ENCODE measurements at places on chromosomes 6 and 20.

- DNase-seq = no peak
Measured at GRCh38 chr6:90101403-90101802, 195.2 kb downstream of the BACH2 start.

DNA sequence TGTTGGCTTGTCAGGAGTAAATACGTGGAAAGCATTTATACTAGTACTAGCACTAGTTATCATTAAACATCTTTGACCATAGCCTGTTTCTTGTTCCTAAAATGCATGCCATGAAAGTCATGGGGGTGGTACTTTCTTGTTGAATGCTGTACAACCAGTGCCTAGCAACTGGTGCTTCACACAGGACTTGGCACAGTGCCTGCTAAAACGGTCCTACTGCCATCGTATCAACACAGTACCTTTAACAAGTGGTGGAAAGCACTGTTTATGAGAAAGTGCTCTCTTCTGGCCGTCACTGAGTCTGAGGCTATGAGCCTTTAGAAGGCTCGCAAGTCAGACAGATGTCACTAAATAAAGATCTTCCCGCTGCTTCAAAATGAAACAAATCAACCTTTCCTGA is 21.6 kb downstream of the ZNFX1 start:
- no peak for DNase-seq

GRCh38 chr6:34236131-34236442 is 586 bp upstream of the HMGA1 start:
- no peak for DNase-seq

DNA sequence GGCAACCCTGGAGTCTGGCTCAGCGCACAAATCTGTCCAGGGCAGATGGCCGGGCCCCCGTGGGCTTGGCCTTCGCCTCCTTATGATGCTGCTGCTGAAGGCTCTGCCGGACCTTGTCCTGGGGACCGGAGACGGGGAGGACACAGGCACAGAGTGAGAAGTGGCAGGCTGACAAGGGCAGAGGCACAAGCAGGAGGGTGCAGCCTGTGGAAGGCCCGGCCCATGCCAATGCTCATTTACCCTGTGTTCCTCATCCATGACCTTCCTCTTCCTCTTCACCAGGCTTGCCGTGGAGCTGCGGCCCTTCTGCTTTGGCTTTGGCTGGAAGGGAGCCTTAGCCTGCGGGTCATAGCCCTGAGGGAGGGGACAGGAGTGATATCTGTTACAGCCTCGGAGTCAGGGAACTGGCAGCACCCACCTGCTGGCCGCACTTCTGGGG is 2.4 kb downstream of the B3GALT4 start:
- no peak for DNase-seq

DNA sequence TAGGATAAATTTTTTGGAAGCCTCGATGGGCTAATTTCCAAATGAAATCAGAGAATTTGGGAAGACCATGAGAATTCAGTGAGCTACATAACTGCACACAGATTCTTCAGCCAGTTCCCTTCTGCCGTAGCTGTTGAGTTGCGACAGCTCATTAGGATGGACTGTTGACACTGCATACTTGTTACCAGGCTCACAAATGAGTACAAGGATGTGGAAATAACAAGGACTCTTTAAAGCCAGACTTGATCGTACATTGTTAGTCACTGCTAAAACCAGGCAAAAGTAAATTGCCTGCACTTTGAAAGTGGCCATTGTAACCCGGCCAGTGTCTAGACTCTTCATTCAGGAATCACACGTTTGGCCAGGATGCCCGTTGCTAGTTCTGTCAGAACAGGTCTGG is 37.0 kb downstream of the NDUFAF5 start:
- no peak for DNase-seq

GRCh38 chr6:21496196-21496595 is 97.4 kb upstream of the SOX4 start:
- no peak for DNase-seq

- DNase-seq = no peak
Measured at GRCh38 chr6:168052291-168052891, 26.6 kb downstream of the FRMD1 start.

DNA sequence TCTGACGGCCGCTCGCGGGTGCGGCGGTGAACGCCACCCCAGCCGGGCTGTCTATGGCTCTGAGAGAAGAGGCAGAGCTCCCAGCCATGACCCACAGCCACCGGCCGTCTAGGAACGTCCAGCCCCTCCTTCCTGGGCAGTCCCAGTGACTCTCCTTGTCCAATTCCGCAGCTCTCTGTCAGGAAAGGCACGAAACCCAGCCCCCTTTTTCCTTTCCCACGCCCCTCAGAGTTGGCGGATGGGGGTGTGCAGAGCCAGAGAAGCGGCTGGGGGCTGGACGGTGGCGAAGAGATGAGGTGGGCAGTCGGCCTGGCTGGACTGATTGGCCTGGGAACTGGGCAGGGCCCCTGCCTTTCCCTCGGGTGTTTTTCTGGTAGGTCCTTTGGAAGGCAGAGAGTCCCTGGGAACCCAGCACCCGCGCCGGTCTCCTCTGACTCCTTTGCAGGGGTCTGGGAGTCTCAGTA is 1.5 kb downstream of the EBF4 start:
- no peak for DNase-seq

- DNase-seq = no peak
Measured at GRCh38 chr6:3752531-3753227, 1.2 kb upstream of the PXDC1 start.

DNA sequence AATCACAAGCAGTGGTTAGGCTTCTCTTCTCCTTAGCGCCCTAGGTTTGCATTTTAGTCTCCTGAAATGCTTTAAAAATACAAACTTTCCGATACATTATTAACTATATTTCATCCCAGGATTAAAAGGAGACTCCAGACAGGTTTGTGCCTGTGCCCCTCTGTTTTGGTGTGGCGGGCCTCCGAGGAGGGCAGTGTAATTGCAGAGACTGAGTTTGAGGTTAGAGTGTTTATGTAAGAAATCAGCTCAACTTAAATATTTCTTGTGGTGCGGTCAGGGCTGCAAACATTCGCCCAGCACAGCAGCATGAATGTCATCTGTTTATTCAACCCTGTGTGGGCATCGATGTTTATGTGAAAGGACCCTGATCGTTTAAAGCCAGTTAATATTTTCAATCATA is 130.4 kb upstream of the AKAP12 start:
- no peak for DNase-seq

GRCh38 chr20:52748285-52748932 is 223.7 kb upstream of the TSHZ2 start:
- DNase-seq = no peak

- no peak for DNase-seq
Measured at GRCh38 chr6:136173519-136174507, 76.3 kb downstream of the MTFR2 start.

- no peak for DNase-seq
Measured at GRCh38 chr20:61486198-61486597, 234.1 kb downstream of the CDH4 start.

GRCh38 chr6:53417141-53417540 is 68.4 kb upstream of the ELOVL5 start:
- DNase-seq = no peak

GRCh38 chr20:24996449-24997377 is 4.2 kb upstream of the APMAP start:
- no peak for DNase-seq

DNA sequence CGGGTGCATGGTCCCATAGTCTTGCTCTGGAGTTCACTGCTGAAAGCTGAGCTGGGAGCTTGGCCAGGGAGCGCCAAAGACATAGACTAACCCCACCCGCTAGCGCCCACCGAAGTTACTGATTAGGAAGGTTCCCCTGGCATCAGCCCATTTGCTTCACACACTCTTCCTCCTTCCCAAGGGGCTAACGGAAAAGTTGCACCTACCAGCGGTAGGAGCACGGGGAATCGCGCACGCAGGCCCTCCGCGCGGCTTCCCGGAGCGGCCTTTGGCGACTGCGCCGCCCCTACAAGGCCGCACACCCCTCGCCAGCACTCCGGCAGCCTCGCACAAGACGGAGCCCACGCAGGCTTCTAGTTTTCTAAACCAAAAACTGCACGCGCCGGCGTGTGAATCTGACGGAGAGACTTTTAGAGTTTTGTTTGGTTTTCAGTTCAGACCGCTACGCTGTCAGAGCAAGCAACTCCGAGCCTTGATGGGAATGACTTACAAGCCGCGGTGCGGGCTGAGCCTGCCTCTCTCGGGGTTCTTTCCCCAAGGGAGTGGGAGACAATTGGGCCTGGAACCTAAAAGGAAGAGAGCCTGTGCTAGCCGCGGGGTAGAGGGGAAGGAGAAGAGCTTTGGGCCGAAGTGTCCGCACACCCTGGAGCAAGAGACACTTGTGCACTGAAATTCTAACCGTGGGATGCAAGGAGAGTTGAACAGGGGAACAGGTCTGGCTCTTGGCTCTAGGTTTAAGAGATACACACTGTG is 891 bp upstream of the POU3F2 start:
- DNase-seq = no peak

DNA sequence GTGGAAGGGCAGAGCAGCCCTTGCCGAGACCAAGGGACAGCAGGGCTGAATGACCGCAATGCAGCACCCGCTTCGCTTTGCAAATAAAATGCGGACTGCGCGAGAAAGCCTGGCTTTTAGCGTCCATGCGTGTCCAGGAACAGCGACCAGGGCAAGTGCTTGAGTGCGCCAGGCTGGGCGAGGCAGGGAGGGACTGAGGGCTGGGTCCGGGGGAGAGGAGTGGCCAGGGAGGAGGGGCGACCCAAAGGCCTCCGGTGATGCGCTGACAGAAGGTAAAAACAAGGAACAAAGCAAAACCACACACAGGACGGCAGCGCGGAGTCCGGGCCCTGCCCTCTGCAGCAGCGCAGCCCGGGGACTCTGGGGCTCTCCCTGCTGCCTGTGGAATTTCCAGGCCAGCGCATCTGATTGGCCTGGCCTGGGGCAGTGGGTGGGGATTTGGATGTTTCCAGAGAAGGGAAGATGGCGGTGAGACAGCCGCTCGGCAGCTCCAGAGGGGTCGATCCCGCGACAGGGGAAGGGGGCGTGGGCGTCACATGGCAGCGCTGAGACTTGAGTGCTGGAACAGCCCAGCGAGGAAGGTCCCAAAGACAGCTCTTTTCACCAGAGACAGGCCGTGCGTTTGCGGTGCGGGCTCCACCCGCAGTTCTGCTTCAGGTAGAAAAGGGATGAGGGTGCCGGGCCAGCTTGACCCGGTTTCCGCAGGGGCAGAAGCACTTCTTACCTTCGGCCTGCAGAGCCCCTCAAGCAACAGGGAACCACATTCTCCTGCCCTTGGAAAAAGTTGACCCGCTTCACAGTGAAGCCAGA is 51.8 kb downstream of the SSR1 start:
- DNase-seq = peak; percentile 54

DNA sequence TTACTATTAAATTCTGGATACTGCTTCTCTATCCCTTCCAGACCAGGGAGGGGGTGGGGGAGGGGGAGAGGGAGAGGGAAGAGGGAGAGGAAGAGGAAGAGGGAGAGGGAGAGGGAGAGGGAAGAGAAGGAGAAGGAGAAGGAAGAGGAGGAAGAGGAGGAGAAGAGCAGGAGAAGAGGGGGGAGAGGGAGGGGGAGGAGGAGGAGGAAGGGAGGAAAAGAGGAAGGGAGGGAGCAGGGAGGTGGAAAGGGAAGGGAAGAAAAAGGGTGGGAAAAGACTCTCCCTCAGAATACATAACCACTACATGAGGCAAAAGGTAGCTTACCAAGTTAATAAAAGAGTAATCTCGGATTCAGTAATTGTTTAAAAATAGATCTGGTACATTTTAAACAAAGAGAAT is 46.0 kb downstream of the FAM184A start:
- no peak for DNase-seq

DNA sequence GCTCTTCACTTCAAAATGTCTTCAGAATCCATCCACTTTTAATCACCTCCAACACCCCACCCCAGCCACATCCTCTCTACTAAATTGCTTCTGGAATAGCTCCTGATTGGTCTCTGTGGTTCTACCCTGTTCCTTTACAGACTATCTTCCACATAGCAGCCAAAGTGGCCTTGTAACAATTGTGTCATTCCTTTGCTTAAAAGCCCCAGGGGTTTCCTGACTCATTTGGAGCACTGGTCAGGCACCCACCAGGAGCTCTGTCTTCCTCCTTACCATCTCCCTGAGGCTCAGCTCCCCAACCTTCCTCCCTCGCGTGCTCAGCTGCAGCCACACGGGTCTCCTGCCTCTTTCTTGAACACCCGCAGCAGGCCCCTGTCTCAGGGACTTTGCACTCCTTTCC is 126.8 kb downstream of the HIVEP1 start:
- DNase-seq = no peak

DNA sequence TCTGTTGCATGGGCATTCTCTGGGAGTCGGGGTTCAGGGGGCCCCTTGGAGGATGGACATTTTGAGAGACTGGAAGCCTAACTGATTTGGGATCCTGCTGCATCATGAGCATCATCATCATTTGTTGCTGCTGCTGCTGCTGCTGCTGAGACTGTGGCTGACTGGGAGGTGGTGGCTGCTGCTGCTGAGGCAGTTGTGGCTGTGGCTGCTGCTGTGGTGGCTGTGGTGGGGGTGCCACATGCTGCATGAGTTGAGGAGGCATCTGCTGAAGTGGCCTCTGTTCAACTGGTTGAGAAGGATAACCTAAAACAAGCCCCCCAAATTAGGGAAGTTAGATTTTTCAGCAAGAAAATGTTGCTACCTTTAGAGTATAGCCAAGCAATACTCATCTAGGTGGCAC is 38.9 kb downstream of the TP53INP2 start:
- DNase-seq = no peak

DNA sequence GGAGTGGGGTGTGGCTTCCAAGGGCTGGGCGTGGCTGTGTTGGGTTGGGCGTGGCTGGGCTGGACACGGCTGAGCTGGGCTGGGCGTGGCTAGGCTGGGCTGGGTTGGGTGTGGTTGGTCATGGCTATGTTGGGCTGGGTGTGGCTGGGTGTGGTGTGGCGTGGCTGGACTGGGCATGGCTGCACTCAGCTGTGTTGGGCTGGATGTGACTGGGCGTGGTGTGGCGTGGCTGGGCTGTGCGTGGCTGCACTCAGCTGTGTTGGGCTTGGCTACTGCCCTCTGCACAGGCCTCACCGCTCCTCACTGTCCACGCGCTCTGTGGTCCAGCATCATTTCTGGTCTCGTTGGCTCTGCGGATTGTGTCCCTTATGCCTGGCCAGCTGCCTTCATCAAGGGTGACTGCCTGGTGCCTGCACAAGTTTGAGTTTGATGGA is 43.5 kb upstream of the SLCO4A1 start:
- no peak for DNase-seq

DNA sequence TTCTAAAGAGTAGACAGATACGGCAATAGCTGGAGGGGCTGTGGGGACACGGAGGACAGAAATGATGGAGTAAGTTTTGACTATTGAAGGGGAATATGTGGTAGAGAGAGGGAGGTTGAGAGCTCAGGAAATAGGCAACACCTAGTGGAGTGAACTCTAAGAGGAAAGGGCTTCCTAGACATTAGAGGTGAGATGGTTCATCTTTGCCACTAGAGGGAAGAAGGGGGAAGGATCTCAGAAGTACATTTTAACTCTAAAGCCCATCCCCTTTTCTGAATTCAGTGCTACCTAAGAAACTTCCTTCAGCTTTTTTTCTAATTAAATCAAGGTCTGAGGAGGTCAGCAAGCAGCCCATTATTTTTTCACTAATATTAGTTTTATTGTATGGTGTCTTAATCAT is 689.4 kb upstream of the MAP3K7 start:
- no peak for DNase-seq

GRCh38 chr20:10240655-10241054 is 22.0 kb downstream of the SNAP25 start:
- DNase-seq = no peak

GRCh38 chr6:7000825-7001777 is 106.7 kb upstream of the RREB1 start:
- no peak for DNase-seq

Measured in stimulated activated CD4-positive, alpha-beta T cell treated with anti-CD3 and anti-CD28 coated beads, Interleukin-1b, Interleukin-23, amount 100 ng/mL, for 24 hours (primary cell).